ENCODE measurements at places on chromosomes 1 and 21. TPM values are rescaled to one million over a fixed set of nuclear protein-coding genes. Genes with fewer than 3 reads are reported as not detected.

- no peak for DNase-seq
Measured at GRCh38 chr21:43865540-43866259, 677 bp downstream of the AGPAT3 start.

- no peak for DNase-seq
Measured at GRCh38 chr1:102693345-102693744, 415.0 kb downstream of the COL11A1 start.

PRDX6 gene
- 121 TPM for total RNA-seq

HJV gene
- not detected for total RNA-seq

LSM10 gene
- total RNA-seq: 53.6 TPM

DNA sequence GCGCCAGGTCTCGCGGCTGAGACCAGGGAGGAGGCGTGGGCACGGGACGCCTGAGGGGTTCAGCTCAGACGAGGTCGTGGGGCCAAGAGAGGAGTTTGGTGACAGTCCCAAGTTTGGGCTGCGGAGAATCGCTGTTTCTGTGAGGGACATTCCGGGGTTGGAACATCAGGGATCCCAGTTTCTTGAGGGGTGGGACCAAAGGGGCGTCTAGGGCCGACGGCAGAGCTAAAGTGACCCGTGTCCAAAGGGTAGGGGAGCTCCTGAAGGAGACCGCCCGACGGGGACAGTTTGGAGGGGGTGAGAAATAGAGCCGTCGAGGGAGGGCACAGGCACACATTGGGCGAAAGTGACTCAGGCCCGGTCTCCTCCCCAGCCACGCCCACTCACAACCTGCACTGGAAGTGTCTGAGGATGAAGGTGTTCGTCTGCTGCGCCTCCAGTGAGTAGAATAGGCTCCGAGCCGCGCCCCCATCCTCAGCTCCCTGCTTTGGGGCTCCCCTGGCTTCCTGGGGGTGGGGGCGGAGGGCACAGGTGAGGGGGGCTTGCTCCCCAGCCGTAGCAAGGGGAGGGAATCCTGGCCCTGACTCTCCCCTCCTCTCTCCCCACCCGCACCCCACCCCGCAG, 7.0 kb downstream of the EFNA3 start:
- no peak for DNase-seq

ETS2 gene
- 8.6 TPM for total RNA-seq

GRCh38 chr1:168835176-168835575, 106.2 kb upstream of the DPT start:
- no peak for DNase-seq

DNA sequence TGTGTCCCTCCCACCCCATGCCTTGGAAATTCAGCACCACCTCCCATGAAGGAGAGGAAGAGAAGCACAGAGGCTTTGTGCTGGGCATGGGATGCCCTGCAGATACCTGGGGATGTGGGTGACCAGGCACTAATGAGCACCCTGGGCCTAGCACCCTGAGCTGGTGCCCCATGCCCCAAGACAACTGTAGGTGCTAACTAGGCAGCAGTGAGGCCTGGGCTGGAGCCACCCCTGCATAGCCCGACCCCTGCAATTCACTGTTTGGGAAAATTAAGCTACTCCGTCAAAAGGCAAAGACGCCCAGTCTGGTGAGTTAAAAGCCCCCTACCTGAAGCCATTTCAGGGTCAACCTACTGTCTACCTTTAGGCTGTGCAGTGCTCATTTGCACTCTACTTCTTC, 5.4 kb downstream of the KCNA2 start:
- no peak for DNase-seq

DNA sequence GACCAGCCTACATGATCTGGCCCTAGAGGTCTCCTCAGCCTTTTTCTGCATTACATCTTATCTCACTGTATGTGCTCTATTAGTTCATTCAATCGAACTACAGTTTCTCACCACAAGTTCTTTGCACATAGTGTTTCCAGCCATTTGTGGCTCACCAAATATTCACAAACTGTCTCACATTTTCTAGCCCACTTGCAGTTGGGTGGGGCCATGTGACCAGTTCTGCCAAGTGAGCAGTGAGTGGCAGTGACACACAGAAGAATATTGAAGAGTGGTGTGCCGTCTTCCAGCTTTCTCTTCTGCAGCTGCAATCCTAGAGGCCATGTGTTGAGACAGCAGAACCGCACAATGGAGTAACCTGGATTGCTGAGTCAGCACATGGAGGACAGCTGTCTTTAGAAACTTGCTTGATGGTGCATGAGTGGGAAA, 103.2 kb upstream of the ZNF644 start:
- DNase-seq: no peak

DNA sequence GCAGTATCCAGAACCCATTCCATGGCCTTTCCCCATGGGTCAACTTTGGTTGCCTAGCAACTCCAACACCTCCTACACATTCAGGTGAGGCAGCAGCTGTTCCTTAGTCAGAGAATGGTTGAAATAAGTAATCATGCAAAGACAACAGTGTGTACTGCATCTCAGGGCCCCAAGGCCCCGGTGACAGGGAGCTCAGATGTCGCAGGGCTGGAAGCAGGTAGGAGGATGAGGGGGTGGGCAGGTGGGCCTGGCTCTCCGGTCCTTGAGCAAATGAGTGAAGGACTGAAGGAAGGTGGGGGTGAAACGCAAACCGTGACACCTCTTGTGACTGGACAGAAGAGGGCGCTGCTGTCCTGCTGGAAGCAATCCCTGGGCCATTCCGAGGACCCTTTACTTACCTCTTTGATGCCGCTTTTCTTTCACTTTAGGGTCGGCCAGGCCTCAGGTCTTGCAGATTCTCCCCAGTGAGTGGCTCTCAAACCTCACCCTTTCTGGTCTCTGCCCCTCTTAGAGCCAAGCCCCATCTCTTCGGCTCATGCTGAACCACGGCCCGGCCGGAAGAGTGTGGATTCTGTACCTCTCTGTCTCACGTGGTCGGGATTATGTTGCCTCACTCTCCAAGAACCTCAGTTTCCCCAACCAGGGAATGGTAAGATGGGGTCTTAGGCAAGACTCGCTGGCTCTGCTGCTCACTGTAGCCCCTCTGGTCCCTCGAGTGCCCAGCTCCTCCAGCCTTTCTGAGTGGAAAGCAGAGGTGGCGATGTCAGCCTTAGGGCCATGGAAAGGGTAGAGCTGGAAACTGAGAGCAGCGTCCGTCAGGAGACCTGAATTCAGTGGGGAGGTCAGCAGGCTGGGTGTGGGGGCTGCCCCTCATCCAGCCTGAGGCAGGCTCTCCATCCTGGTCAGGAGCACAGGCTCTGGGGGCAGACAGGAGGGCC, 5.6 kb upstream of the KCNA10 start:
- no peak for DNase-seq

GRCh38 chr1:233132445-233132844, 163.1 kb downstream of the PCNX2 start:
- no peak for DNase-seq

GRCh38 chr1:68230484-68230802, 1.9 kb downstream of the WLS start:
- no peak for DNase-seq

- no peak for DNase-seq
Measured at GRCh38 chr1:207073906-207074820, 14.5 kb upstream of the C4BPB start.

DNA sequence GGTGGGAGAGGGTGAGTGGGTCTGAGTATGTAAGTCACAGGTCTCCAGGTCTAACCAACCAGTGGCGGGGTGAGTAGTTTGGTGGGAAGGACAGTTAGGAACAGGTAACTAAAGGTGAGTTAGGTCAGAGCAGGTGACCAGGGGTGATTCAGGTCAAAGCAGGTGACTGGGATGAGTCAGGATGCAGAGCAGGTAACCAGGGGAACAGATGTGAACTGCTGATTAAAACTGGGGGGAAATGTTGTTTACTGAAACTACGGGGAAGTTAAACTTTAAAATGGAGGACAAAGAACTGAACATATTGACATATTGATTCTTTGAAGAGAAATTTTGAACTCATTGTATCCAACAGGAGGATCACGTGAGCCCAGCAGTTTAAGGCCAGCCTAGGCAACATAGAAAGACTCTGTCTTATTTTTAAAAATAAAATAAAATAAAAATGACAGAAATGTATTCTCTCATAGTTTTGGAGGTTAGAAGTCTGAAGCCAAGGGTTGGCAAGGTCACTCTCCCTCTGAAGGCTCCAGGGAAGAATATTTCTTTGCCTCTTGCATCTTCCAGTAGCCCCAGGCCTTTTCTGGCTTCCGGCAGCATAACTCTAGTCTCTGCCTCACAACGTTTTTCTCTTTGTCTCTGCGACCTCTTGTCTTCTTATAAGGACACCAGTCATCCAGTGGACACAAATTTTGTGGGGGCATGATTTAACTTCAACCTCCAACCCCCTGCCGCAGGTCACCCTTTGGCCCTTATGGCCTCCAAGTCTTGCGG, 64.3 kb upstream of the TINAGL1 start:
- DNase-seq: no peak

SPATA17 gene
- total RNA-seq: not detected

GRCh38 chr1:25922056-25922970, 16.1 kb upstream of the STMN1 start:
- no peak for DNase-seq

DNA sequence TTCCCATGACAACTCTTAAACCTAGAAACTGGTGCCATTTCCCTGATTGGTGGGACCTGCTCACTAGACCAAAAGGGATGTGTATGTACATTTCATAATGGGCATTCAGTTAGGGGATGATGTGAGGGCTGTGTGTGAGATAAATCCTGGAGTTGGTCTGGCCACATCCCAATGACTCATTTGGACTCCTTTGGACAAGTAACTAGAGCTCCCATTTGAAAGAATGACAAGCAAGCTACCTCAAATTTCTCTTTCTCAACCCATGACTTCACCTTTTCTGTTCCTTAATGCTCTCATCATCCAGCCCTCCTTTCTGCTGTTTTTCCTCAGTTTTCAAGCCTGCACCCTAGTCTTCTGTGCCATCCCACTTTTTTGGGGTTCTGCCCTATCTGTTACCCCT, 27.9 kb downstream of the EBNA1BP2 start:
- no peak for DNase-seq

GRCh38 chr1:2072109-2072806, 22.0 kb downstream of the PRKCZ start:
- no peak for DNase-seq

DNA sequence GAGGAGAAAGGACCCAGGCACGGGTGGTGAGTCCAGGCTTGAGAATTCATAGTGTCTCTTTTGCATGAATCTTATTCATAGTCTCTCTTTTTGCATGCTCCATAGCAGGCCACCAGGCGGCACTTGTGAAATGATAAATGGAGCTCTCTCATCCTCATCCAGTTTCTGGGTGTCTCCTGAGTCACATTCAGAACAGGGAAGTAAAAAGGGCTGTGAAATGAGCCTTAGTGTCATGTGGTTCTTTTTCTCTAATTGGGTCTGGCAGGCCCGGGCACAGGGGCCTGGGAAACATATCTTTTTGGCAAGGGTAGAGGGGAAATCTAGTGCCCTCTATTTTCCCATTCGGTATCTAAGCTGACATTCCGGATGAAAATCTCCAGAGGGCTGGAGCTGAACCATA, 19.1 kb upstream of the NCF2 start:
- no peak for DNase-seq

CCDC30 gene
- 1.8 TPM for total RNA-seq

DNA sequence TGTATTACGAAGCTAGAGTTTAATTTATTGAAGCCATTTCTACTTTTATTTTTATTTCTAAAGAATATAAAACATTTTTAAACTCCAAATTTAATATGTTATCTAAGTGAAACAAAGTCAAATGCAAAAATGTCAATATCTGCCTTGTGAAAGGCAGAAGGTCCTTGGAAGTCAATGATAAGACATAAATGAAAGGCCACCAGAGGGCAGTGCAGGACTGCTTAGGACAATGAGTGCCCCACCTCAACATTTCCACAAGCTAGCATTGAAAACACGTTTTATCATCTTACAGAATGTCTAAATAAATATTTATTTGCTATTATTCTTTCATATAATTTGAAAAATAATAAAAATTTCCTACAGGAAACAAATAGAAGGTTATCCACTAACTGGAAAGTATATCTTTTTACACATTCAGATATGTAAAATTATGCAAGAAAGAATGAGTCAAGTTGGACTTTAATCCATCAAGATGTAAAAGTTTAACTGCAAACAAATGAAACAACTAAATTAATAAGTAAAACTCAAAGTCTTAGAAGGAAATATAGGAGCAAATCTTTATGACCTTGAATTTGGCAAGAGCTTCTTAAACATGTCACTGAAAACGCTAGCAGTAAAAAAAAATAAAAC, 140.1 kb upstream of the FMN2 start:
- no peak for DNase-seq

GRCh38 chr1:31551208-31551607, 25.1 kb upstream of the TINAGL1 start:
- no peak for DNase-seq

DNA sequence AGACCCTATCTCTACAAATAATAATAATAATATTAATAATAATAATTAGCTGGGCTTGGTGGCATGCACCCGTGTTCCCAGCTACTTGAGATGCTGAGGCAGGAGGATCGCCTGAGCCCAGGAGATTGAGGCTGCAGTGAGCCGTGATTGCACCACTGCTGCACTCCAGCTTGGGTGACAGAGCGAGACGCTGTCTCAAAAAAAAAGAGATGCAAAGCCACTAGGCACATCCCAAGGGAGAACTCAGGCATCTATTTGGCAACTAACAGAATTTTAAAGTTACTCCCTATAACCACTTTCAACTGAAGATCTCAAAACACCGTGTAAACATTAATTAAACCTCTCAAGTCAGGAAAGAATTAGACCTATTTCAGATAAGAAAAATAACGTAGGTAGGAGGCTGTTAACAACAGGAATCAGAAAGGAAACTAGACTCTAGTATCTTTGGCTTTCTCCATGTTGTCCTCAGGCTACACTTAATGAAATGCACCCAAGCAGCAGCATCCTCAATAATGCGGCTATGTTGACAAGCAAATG, 3.7 kb downstream of the RNF19B start:
- DNase-seq: no peak

- DNase-seq: no peak
Measured at GRCh38 chr1:39762550-39763540, 8.3 kb downstream of the OXCT2 start.
